Spinal cord (tissue), 10 donors: ENCODE measurements at places on chromosomes 6 and 20. TPM values are rescaled to one million over a fixed set of nuclear protein-coding genes. Genes with fewer than 3 reads are reported as not detected.

DNA sequence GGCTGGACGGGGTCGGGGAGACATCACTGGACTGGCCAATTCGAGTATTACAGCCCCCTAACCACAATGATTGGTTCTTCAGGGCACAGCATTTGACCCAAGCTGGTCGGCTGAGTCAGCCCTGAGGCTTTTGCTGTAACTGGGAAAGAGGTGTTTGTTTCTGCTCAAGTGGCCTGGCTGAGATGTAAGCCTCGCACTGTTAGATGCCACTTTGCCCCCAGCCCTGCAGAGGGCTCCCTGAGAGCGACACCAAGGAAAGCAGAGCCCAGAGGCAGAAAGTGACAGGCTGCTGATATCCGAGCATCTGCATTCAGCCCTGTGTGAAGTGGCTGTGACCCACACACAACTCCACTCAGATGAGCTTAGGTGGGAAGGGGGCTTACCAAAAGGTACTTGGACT lies 19.4 kb downstream of the ERGIC3 start:
- no peaks in the 10 kb centered on the region for H3K27me3 ChIP-seq
- no peak overlapping the region for H3K4me3 ChIP-seq
- no peak overlapping the region for H3K27ac ChIP-seq
- DNase-seq, result peak; percentile 30
- peaks cover 42% of the 10 kb centered on the region for H3K36me3 ChIP-seq
- peaks cover 3% of the 10 kb centered on the region for H3K4me1 ChIP-seq

- DNase-seq, result no peak
- H3K27me3 ChIP-seq, result no peaks in the 10 kb centered on the region
- H3K4me3 ChIP-seq, result no peak overlapping the region
- no peaks in the 10 kb centered on the region for H3K36me3 ChIP-seq
- no peak overlapping the region for H3K27ac ChIP-seq
- peaks cover 19% of the 10 kb centered on the region for H3K4me1 ChIP-seq
Observed at GRCh38 chr6:51844336-51844735, 243.1 kb downstream of the PKHD1 start.

GRCh38 chr20:53666144-53666543 lies 72.5 kb upstream of the ZNF217 start:
- no peaks in the 10 kb centered on the region for H3K27me3 ChIP-seq
- H3K4me3 ChIP-seq, result no peak overlapping the region
- no peaks in the 10 kb centered on the region for H3K36me3 ChIP-seq
- no peaks in the 10 kb centered on the region for H3K4me1 ChIP-seq
- DNase-seq, result no peak

- no peaks in the 10 kb centered on the region for H3K27me3 ChIP-seq
- no peaks in the 10 kb centered on the region for H3K36me3 ChIP-seq
- no peaks in the 10 kb centered on the region for H3K4me1 ChIP-seq
- no peak overlapping the region for H3K27ac ChIP-seq
Observed at GRCh38 chr6:83767033-83767432, 58.1 kb upstream of the SNAP91 start.

GRCh38 chr6:161924516-161925116 lies 650.8 kb upstream of the AGPAT4 start:
- no peaks in the 10 kb centered on the region for H3K27me3 ChIP-seq
- no peak overlapping the region for H3K4me3 ChIP-seq
- no peaks in the 10 kb centered on the region for H3K36me3 ChIP-seq
- H3K27ac ChIP-seq, result no peak overlapping the region
- no peaks in the 10 kb centered on the region for H3K4me1 ChIP-seq

- H3K4me1 ChIP-seq, result no peaks in the 10 kb centered on the region
- no peak overlapping the region for H3K4me3 ChIP-seq
- no peaks in the 10 kb centered on the region for H3K27me3 ChIP-seq
- no peak for DNase-seq
- H3K36me3 ChIP-seq, result peaks cover 69% of the 10 kb centered on the region
- no peak overlapping the region for H3K27ac ChIP-seq
Observed at GRCh38 chr20:63617092-63617875, 9.6 kb downstream of the GMEB2 start.

DNA sequence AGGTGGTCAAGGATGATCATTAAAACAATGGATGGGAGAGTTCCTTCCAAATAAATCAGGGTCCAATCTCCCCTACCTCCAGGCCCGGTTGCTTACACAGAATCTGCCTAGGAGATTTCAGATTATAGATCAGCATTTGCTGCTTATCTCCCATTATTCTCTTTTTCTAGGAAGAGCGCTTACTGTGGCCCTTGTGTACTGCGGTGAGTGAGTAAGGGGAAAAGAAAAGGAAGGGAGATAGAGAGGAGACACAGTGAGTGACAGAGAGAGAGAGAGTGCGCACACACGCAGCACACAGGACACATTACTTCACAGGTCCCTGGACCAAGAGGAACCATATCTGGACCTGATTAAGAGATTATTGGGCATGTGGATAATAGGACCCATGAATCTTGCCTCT lies 6.2 kb downstream of the LATS1 start:
- no peaks in the 10 kb centered on the region for H3K36me3 ChIP-seq
- no peak overlapping the region for H3K27ac ChIP-seq
- no peaks in the 10 kb centered on the region for H3K27me3 ChIP-seq
- no peak overlapping the region for H3K4me3 ChIP-seq
- DNase-seq, result no peak
- peaks cover 6% of the 10 kb centered on the region for H3K4me1 ChIP-seq

Gene CSNK2A1
- 161 TPM for total RNA-seq
